ENCODE measurements at places on chromosomes 6 and 20.

DNA sequence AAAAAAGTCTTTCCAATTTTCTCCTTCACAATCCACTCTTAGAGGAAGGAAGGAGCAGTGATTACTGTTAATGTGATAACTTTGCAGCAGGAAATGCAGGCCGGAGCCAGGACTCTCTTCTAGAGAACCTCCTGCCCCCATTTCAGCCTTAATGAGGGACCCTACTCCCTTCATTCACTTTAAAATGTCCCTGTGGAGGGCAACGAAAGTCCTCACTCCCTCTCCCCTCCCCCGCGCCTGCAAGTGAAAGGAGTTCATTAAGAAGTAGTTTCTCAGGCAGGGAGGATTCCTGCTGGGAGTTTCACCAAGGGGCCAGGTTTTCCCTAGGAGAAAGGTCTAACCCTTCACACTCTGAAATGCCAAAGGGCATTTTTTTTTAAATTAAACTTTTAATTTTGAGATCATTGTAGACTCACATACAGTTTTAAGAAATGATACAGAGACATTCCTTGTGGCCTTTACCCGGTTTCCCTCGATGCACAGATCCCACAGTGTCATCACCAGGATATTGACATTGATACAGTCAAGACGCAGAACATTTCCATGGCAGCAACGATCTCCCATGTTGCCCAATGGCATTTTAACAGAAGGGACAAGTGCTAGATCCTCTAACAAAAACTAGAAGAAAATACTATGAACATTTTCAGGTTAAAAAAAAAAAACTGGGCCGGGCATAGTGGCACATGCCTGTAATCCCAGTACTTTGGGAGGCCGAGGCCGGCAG, 6.8 kb upstream of the COMMD7 start:
- no peak for DNase-seq

DNA sequence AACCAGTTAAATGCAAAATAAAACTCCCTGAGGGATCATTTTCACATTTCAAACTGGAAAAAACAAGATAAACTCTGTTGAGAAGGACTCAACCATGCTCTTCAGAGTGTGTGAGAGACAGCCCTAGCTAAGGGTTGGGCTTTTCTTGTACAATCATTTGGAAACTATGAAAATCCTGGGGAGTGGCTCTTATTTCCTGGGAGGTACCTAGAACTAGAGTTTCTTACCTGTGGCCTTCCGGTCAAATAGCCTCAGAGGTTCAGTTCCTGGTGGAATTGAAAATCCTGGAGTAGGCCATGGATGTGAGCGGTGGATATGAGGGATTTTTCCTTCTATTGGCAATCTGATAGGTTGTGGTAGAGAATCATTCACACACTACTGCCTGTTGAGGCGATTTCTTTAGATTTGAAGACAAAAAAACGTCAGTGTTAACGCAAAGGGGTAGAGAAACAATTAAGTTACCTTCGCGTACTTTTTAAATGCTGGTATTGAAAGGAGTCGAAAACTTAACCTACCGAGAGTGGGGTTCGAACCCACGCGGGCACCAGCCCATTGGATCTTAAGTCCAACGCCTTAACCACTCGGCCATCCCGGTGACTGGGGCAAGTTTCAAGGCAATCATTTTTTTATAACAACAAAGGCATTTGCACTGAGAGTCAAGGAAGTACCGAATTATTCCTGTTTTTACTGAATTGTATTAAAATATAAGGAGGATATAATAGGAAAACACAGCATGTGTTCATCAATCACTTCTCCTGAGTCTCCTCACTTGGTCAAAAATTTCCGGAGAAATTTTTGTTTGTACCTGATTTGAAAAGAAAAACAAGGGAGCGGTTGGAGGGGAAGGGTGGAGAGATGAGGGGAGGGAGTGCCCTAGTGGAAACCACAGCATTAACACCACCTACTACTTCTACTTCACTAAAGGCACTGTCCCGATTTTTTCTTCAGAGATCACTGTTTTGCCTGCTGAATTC, 191.3 kb downstream of the OR2B2 start:
- peak; percentile 35 for DNase-seq

DNA sequence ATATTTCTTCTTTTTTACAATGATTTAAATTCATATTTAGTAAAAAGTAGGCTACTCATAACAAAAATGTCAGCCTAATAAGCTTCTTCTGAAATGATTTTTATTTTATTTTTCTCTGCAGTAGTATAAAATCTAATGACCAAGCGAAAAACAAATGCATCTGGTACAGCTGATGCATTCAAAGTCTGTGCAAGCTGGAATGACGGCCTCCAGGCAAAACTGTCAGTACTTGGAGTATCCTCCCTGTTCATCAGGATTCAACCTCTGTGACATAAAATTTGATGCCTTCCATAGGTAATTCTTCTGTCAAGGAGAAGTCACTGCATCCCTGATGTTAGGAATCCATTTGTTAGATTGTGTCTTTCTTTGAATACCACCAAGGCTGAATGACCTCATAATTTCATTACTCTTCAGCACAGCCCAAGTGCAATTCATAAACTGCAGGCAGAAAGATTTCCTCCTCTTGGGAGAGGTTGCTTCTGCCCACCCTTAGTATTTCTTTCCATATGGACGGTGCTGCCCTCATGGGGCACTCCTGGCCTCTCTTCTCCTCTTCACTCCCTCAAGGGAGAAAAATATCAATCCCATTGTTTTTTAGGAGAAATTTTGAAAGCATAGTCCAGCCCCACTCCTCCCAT, 146.4 kb upstream of the STXBP5 start:
- no peak for DNase-seq

GRCh38 chr20:62605236-62605943, 36.9 kb upstream of the SLCO4A1 start:
- no peak for DNase-seq

DNA sequence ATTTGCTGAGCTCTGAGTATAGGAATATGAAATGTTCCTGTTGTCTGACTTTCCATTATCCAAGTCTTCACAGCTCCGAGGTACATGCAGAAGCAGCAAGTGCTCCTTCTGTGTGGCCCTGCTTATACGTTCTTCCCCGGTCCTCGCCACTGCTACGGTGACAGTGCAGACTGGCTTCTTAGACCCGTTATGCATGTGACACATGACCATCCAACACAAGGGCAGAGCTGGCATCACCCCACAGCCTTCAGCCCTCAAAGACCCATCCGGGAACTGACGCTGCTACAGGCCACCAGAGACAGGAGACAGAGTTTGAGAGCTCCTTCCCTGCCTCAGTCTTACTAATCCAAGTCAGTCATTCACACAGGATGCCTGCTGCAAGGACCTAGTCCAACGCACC, 70.4 kb downstream of the TRAM2 start:
- no peak for DNase-seq

GRCh38 chr6:44332585-44332984, 9.9 kb upstream of the SPATS1 start:
- DNase-seq = no peak

- DNase-seq = no peak
These were observed 9.4 kb upstream of the BMP7 start for GRCh38 chr20:57275813-57276212.

DNA sequence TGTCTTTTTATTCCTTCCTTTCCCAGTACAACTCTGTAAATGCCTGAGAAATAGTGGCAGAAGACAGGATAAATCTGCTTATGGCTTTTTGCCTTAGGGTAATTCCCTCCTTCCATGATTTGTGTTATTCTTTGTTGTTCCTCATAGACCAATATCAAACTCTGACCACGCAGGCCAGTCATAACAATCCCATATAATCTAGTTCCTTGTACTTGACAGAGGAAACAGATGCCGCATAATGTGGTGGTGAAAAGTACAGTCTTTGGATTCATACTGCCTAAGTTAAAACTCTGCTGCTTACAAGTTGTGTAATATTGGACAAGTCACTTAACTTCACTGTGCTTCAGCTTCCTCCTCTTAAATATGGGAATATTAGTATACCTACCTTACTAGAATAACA, 8.2 kb upstream of the BAG2 start:
- DNase-seq = no peak

- DNase-seq = no peak
These were observed 3.0 kb downstream of the RRP36 start for GRCh38 chr6:43024436-43024835.

GRCh38 chr6:190596-191395, 101.5 kb upstream of the DUSP22 start:
- DNase-seq = no peak

- no peak for DNase-seq
These were observed 38.9 kb downstream of the BMP5 start for GRCh38 chr6:55836481-55836880.

DNA sequence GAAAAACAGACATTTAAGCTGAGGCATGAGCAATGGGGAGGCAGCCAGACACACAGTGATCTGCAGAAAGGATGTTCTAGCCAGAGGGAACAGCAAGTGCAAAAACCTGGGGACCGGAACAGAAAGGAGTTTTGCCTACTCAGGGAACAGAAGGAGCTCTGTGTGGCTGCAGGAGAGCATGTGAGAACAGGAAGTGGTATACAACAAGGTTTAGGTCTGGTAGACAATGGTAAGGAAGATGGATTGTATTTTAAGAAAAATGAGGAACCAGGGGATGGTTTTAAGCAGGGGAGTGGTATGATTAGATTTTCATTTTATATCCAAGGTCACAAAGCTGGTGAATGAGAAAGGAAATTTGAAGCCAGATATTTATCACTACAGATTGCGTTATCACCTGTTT, 157.5 kb downstream of the UNC5CL start:
- DNase-seq = no peak

DNA sequence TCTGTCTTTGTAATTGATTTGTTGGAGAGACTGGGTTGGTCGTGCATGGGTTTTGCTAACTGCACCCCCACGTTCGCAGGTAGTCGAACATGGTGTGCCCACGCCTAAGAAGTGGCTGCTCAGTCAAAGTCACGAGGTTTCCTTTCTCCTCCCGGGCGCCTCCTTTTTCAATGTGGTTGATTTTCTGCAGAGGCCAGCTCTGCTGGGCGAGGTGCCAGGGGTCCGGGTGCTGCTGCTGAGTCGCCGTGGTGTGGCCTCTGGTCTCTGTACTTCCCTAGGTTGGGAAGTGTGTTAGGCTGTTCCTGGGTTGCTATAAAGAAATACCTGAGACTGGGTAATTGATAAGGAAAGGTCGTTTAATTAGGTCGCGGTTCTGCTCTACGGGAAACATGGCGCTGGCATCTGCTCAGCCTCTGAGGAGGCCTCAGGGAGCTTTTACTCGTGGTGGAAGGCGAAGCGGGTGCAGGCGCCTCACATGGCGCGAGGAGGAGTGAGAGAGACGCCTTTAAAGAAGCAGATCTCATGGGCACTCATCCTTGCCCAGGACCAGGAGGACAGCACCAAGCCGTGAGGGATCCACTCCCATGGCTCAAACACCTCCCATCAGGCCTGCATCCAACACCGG, 14.1 kb downstream of the OSBPL2 start:
- peak; percentile 71 for DNase-seq

GRCh38 chr6:121873595-121873994, 438.1 kb downstream of the GJA1 start:
- DNase-seq = no peak

GRCh38 chr20:35232575-35232974, 6.1 kb downstream of the MMP24 start:
- DNase-seq = peak; percentile 72

DNA sequence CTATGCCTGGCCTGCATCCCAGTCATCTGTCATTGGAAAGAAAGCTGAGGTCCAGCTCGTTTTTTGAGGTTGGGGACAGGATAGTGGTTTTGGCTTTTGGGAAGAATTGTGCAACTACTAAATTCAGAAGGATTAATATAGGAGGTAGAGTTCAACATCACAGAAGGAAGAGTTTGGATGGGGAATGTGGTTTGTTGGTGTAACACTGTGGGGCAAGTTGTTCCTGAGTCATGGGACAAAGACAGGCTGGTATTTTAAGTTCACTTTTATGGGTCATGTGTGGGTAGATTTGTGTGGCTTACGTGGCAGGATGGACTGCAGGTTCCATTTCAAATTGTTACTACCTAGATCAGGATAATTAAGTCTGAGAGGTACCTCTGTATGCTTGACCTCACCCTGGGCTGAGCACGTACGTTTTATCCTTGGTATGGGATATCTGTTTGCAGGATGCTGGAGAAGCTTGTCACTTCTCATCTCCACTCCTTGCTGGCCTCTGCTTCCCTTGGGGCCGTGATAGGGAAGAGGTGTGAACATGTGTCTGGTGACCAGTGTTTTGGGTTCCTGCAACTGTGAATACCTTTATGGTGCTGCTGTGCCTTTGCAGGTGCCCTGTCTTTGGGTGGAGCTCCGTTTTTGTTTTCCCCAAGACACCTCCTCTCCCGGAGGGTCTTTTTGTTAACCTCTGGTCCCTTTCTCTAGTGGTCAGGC, 177.6 kb downstream of the JARID2 start:
- DNase-seq = peak; percentile 7

DNA sequence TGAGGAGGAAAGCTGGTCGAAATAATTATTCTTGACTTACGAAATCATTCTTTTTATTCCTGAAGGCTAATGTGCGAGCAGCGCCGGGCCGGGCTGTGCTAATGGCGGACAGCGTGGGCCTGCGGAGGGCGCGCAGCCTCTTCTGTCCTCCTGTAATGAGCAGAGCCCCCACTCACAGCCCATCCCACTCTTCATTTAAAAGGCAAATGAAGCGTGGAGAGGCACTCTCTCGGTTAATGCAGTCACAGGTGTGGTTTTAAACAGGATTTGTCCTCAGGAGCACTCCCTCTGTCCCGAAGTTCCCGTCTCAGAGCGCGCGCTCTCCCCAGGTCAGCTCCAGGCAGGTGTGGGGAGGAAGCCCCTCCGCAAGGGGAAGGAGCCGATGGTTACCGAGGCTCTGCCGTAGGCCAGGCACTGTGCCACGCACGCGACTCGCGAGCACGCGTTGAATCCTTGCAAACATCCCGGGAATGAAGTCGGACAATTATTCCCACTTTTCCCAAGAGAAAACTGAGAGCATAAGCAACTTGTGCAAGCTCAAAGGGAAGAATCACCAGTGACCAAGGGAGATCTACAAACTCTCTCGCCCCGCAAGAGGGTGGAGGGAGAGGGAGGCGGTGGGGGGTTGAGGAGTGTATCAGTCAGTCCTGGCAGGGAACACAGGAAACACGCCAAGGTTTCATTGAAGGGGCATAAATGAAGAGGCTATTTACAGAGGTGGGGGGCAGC, 35.5 kb upstream of the ZFAND3 start:
- DNase-seq = no peak

GRCh38 chr6:167146135-167146534, 11.6 kb downstream of the GPR31 start:
- no peak for DNase-seq

- no peak for DNase-seq
These were observed 26.5 kb upstream of the SMOC2 start for GRCh38 chr6:168414336-168415097.

All from RCC 7860 (cell line).